ENCODE measurements at places on chromosomes 12 and 14. TPM values are rescaled to one million over a fixed set of nuclear protein-coding genes. Genes with fewer than 3 reads are reported as not detected.

Gene AKAP5
- 2.4 TPM for total RNA-seq

Gene PSMC6
- 69.4 TPM for total RNA-seq

Gene OR2AP1
- not detected for total RNA-seq

Gene EIF4B
- total RNA-seq, result 314 TPM

Gene FOXN4
- total RNA-seq, result not detected

Gene PLCZ1
- not detected for total RNA-seq

Gene TEP1
- total RNA-seq, result 36.1 TPM

Gene BAG5
- 29.0 TPM for total RNA-seq

Gene CLEC4C
- total RNA-seq, result not detected

Gene TBX3
- total RNA-seq, result 3.5 TPM

Gene PHC1
- 31.1 TPM for total RNA-seq

Gene KRT73
- total RNA-seq, result not detected

Gene STON2
- 25.1 TPM for total RNA-seq

Gene C12orf50
- not detected for total RNA-seq

Gene R3HDM2
- 51.8 TPM for total RNA-seq

Gene SLCO1B1
- total RNA-seq, result not detected

Gene MIP
- not detected for total RNA-seq

Gene CEP170B
- 47.0 TPM for total RNA-seq

Gene GNG2
- total RNA-seq, result 14.5 TPM

Gene DNAH10
- total RNA-seq, result not detected

Gene CCDC197
- not detected for total RNA-seq

Gene CNPY2
- total RNA-seq, result 62.1 TPM

Gene NUDT14
- total RNA-seq, result 15.9 TPM

Gene OR4E2
- not detected for total RNA-seq

Data from posterior vena cava (tissue), 2 donors.